ENCODE measurements at places on chromosomes 5 and 9.

- no peak for DNase-seq
Measured at GRCh38 chr5:10528056-10528816, 35.6 kb upstream of the ANKRD33B start.

GRCh38 chr9:116345817-116346216, 192.2 kb downstream of the PAPPA start:
- no peak for DNase-seq

GRCh38 chr5:16592255-16592654, 24.5 kb downstream of the RETREG1 start:
- no peak for DNase-seq

DNA sequence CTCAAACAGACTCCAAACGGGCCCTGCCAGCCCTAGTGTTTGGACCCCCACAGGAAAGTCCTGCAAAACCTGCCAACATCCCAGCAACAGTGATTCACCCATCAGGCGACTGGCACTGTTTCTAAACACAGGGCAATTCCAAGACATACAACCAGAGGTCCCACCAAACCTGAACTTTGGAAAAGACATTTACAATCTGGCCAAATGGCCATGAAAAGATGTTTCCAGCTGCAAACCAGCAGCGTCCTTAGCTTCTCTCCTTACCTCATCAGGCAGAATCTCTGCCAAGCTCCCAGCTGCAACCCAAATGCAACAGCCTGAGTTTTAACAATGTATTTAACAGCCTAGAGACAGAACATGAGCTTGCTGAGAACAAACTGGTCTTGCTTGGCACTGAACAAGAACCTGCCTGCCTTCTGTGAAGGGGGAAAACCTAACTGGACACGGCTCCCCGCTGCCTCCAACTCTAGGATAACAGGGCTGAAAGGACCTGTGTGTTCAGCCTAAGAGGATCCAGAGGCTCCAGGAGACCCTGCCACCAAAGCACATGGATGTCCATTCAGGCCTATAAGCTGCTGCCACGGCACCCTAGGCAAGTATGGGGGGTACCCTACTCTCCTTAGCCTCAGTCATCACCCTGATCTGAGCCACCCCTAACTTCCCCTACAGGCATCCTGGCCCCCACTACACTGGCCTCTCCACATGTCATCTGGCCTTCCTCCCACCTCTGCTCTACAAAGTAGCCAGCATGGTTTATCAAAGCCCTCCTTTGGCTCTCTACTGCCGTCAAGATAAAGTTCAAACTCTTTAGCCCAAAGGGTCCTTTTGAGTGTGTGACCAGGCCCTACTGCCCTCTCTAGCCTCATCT, 5.6 kb downstream of the P4HA2 start:
- DNase-seq: no peak

Data from stimulated activated CD8-positive, alpha-beta memory T cell treated with anti-CD3 and anti-CD28 coated beads, Interleukin-15, amount 100 ng/mL, for 24 hours (primary cell).